ENCODE measurements at places on chromosomes 6 and 20.
A peak's percentile ranks its signal among the peaks of the same experiment; 100 is the strongest.

- peak; percentile 63 for DNase-seq
Measured at GRCh38 chr6:36302227-36302976, 32.5 kb downstream of the PNPLA1 start.

DNA sequence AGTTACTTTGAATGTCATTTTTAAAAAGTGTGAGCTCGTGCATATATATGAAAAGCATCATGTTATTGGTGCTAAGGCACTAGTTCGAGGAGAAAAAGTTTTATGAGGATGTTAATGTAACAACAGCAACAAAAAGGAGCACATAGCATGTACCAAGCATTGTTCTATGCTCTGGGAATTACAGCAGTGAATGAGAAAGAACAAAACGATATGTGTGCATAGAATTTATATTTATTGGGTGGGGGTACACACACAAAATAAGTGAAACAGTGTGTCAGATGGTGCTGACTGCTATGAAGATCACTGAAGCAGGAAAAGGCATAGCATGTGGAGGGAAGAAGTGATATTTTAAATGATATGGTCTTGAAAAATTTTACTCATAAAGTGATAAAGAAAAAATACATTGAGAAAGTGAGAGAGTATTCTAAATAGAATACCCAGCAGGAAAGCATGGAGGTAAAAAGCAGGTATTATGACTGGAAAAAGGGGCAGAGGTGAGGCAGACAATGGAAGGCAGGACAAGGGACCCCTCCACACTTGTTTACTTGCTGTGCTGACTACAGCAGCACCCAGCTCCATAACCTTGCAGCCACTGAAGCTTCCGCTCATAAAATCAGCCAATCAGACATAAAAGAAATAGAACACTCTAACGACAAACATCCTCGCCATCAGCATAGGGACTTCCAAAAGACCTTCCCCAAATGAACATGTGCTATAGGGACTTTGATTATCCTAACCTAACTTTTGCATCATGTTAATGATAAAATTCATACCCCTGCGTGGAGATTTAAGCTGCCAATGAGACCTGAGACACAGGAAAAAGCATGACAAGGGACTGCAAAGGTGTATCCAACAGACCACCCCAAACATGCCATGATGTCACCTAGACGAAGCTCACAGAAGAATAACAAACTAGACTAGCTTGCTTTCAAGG lies 119.9 kb downstream of the HFE start:
- DNase-seq: no peak

DNA sequence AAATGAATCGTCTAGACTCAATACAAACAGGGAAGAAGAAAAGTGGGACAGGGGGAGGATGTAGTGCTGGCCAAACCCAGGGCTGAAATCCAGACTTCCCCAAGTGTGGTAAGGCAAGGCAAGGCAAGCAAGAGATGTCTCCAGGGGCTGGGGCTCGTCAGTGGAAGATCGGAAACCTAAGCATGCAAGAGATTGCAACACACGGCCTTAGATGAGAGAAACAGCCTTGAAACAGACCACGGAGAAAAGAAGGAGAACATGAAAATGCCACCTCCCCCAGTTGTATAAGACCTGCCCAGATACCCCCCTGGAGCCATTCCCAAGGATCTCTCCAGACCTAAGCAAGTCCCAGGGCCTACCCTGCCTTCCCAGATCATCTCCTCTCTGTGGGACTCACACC lies 20.0 kb downstream of the VEGFA start:
- no peak for DNase-seq

DNA sequence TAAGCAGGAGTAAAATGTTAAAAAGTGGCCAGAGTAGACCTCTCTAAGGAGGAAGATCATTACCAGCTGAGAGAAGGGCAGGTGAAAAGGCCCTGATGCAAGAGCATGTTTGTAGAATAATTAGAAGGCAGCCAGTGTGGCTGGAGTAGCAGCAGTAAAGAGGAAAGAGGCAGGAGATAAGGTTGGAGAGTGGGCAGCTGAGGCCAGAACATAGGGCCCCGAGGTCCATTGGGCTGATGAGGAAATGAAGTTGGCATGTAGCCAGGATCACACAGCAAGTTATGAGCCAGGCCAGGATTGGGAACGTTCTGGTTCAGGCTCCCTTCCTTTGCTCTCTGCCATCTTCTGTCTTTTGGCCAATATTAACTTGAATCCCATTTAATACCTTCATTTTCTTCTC lies 51.6 kb downstream of the RALY start:
- DNase-seq: no peak

DNA sequence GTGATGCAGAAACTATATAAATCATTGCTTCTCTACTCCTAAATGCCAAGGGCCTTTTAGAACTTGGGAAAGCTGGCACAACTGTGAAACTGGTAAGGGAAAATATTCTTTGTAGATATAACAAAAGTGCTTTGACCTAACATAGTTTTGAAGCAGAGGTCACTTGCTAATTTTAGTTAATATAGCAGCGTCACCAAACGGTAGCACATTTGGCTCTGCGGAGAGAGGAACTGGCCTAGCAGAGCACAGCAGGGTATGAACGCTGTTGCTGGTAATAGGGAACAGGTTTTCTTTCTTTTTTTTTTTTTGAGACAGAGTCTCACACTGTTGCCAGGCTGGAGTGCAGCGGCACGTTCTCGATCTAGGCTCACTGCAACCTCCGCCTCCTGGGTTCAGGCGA lies 67.4 kb downstream of the ECT2L start:
- no peak for DNase-seq

DNA sequence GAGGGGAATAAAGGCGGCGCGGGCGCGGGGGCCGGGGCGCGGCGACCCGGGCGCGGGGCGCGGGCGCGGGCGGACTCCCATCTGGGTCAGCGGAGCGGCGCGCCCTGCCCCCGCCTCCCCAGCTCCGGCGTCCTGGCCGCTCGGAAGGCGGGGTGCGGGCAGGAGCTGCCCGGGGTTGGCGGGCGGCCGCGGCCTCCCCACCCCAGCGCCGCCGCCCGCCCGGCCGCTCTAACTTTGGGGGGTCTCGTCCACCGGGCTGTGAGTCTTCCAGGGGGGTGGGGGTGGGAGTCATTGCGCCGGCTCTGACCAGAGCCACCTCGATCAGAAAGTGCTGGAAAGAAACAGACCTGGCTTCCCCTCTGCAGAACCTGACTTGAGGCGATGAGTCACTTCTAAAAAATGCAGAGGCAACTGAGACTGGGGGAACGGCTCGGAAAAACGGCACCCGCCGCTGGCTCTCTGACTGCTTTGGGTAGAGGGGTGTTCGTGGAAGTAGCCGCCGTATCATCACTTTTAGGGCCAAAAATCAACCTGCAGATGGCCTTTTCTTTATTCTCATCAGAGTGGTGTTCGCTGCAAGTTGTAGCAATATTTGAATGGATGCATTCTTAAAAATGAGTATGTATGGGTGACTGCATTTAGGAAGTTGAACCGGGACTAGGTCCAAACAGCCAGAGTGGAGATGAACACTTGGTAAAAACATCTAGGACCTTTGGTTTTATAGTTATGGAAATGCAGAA lies 667 bp downstream of the CAP2 start:
- no peak for DNase-seq

DNA sequence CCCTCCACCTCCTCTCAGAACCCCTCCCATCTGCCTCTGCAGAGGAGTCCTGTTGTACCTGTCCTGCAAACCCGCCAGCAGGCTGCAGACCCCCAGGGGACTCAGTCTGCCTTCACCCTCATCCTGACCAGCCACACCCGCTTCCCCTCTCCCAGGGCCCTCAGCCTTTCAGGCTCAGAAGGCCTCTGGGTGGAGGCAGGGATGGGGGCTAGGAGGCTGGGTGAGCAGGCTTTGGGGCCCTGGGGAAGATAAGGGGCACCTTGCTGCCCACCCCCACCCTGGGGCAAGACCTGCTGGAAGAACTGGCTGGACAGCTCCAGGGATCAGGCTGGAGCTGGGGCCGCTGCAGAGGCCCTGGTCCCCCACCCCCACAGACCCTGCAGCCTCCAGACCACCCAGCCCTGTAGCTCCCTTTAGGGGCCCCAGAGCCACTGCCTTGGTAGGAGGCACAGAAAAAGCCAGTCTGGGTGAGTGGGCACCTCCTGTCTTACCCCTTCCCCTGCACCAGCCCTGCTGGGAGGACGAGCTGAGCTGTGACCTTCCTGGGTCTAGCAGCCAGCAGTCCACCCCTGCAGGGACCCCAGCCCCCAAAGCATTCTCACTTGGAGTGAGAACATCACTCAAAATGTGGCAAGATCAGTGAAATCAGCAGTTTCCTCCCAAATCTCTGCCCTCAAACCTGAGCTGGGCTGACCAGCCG lies 5.2 kb downstream of the TEAD3 start:
- DNase-seq: no peak

DNA sequence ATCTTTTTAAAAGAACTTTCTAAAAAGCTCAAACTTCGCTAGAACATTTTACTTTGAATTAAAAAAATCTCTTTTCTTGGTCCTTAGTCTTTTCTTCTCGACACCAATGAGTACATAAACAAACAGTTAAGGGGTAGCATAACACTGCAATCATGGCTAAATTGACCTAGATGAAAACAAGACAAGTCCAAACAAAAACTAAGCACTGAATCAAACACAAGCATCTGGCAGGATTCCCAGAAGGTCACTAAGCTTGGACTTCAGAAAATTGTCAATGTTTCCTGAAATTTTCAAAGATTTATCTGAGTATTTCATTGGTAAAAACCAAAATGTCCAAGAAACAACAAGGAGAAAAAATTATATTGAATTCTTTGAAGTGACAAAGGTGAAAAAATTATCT lies 5.0 kb downstream of the COL21A1 start:
- DNase-seq: no peak

DNA sequence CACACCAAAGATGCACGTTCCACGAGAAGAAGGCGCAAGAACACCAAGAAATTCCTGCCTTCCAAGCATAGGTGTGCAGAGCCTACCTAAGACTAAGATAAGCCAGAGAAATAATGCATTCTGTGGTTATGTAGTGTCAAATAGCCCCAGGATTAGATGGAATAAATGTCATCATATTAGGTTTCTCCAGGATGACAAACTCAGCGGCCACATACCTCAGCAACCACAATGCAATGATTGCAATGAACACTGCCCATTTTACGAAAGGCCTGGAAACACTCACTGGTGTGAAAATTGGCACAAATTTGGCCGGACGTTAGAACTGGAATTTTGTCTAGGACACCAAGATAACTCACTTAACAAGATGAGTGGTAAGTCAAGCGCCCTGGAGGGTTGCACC lies 129.7 kb downstream of the SLC22A3 start:
- DNase-seq: no peak

DNA sequence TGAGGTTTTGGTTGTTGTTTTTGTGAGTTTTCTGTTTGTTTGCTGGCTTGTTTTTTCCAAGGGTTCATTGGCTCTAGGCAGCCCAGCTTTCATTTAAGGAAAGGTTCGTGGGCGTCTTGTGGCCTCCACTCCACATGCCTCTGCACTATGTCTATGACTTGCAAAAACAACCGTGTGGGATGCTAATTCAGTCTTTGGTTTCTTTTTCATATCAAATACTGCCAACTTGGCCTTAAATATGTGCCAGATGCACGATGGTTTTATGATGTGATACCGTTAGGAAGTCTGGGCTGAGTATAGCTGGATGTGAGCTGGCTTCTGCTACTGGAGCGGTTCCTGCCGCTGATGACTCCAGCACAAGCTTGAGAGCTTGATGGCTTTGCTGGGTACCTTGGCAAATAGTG lies 96.3 kb downstream of the BMP2 start:
- DNase-seq: no peak

DNA sequence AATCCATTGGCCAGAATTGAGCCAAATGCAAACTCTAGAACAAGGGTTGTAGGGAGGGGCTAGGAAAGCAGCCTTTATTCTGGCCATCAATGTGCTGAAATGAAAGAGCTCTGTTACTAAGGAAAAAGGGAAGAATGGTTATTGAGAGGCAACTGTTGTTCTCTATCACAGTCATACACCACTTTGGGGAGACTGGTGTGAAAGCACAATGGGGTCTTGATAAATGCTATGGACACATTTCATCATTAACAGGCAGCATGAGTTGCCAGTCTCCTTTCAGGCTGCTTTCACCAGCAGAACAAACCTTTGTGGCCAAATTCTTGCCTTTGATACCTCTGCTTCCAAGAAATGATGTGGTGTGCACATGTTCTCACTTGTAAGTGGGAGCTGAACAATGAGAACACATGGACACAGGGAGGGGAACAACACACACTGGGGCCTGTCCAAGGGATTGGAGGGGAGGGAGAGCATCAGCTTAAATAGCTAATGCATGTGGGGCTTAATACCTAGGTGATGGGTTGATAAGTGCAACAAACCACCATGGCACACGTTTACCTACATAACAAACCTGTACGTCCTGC lies 86.2 kb downstream of the CDS2 start:
- no peak for DNase-seq

DNA sequence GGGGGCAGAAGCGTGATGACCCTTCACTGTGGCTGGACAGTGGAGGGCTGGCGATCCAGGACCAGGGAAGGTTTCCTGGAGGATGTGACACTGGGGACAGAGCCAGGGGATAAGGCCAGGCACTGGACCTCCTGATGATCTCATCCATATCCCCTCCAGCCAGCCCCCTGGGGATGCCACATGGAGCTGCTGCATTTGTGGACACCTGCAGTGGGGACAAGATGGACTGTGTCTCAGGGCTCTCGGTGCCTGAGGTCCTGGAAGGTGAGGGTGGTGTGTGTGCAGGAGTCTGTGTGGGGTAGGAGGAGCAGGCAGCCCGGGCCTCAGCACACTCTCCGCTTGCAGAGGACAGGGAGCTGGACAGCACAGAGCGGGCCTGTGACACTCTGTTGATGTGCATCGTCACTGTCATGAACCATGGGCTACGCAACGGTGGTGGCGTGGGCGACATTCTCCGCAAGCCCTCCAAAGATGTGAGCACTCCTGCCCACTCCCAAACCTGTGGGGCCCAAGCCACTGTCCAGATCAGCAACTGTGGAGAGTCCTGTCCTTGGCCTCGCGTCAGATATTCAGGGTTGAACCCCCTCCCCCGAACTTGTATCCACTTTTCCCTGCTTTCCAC lies 19.9 kb downstream of the UQCC2 start:
- no peak for DNase-seq

GRCh38 chr6:116665464-116665863 lies 3.1 kb downstream of the ZUP1 start:
- no peak for DNase-seq

DNA sequence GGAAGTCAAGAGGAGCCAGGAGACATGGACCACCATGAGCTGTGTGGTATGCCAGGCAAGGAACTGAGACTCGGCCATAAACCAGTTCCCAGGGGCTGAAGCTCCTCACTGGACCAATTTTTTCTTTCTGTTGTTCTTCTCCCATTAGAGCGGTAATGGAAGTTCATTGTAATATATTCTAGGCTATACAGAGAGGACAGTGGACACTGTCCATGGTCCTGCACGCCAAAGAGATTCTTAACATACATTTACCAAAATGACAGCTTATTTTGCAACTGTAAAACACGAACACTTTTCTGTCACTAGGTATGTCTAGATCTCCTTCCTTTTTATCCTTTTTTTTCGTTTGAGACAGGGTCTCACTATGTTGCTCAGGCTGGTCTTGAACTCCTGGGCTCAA lies 13.1 kb upstream of the DSN1 start:
- DNase-seq: no peak

- DNase-seq: no peak
Measured at GRCh38 chr6:168136001-168136400, 57.0 kb upstream of the FRMD1 start.

GRCh38 chr6:142966294-142966693 lies 21.3 kb upstream of the HIVEP2 start:
- no peak for DNase-seq
